ENCODE measurements at places on chromosomes 7 and 10.
A peak's percentile ranks its signal among the peaks of the same experiment; 100 is the strongest.

- no peak for DNase-seq
These were observed 292.5 kb upstream of the ZNF32 start for GRCh38 chr10:43940898-43941837.

GRCh38 chr10:118851062-118852035, 96.6 kb upstream of the CACUL1 start:
- DNase-seq = peak; percentile 26

DNA sequence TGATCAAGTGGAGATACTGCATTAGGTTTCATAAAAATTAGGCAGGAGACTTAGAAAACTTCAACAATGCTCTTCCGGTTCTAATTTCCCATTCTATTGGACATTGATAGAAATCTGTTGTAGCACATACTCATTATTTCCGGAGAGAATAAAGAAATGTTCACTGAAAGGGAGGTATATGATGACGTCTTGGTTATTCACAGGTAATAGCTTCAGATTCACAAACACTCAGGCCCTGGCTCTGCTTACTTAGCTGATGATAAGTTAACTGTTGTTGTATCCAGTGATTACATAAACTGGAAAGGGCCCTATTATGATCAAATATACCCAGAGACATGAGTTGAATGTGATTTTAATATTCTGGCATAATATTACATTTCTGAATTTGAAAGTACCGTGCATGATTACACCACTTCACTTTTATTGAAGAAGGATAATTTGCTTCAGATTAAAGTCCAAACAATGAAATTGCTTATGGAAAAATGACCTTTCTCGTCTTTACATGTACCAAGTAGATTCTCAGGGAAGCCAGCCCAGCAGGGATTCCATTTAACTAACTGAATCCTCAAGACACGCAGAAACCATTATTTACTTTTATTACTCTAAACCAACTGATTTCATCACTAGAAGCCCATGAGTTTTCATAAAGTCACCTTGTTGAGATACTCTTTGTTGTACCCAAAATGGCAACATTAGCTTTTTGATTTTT, 288.0 kb upstream of the PITRM1 start:
- DNase-seq = no peak

DNA sequence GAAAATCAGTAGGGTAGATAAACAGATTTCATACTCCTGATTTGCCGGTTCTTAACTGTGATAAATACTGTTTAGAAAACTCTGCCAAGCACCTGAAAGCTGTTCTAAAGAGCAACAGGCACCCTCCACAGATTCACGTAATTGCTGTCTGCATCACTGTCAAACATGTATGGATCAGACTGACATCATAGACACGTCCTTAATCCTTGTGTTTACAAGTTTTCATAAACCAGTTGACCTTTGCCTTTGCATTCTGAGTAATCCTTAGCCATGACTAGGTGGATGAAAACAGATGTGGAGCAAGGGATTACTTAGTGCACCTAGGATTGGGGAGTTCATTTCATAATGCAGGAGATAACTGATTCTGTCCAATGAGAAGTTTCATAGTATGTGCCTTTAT, 41.6 kb downstream of the SLC39A12 start:
- DNase-seq = no peak

GRCh38 chr10:49298983-49299815, at the start of gene C10orf71:
TSS of gene C10orf71 (plus strand) at chr10:49299170. CDS start at chr10:49322546, 23,376 bp downstream.
- DNase-seq = no peak

DNA sequence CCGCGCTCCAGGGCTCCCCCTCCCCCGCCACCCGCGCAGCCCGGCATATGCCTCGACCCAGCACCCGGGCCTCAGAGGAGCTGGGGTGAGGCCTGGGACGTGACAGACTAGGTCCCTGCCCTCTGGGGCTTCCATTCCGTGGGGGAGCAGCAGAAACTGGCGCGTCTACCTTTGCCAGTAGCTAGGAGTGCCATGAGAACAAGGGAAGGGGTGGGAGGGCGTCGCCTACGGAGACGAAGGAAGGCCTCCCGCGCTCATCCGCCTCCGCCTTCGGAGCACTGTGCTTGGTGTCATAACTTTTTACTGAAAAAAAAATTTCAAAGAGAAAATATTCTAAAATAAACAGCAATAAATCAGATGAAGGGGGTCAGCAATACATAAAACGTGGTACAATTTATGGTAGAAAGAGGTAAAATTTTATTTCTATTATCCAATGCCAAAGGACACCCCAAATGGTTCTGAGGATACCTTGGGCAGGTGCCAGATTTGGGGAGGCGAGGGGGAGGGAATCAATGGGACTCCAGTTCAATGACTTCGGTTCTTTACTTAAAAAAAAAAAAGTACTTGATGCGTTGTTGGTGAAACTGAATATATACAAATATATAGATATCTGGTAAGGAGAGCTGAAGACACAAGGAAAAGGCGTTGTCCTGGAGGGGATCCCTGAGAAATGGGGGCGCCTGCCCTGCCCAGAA, 35.1 kb upstream of the GRID1 start:
- peak; percentile 17 for DNase-seq

- peak; percentile 69 for DNase-seq
These were observed 739 bp upstream of the CCDC186 start for GRCh38 chr10:114174695-114175188.

- DNase-seq = no peak
These were observed 30.8 kb upstream of the C10orf67 start for GRCh38 chr10:23375366-23375765.

DNA sequence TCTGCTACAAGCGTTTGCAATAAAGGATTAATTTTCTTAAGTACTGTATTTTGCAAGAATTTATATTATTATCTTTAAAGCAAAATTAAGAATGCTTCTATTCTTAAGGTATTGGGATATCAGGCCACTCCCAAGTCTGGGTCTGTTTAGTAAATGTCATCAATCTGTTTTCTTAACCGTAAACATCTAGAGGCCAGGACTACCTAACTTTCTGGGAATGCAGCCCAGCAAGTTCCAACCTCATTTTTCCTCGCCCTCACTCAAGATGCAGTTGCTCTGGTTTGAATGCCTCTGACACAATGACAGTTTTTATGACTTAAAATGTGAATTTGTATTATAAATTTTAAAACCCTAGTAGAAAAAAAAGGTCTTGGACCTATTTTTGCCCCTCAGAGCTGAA, 143.5 kb downstream of the INHBA start:
- DNase-seq = no peak

DNA sequence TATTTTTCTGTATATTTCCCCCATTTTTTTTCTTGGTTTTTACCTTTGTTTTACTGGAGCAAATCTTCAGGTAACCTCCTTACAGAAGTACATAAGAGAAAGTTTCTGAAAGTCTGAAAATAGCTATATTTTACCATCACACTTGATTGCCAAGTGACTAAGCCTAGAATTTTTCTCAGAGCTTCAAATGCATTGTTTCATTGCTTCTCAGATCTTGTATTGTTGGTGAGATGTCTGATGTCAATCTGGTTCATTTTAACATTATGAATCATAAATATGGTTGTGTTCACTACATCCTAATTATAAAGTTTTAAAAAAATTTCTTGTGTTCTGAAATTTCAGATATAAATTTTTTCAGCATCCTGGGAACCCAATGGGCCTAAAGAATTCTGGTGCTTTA, 228.2 kb downstream of the AHR start:
- DNase-seq = no peak

DNA sequence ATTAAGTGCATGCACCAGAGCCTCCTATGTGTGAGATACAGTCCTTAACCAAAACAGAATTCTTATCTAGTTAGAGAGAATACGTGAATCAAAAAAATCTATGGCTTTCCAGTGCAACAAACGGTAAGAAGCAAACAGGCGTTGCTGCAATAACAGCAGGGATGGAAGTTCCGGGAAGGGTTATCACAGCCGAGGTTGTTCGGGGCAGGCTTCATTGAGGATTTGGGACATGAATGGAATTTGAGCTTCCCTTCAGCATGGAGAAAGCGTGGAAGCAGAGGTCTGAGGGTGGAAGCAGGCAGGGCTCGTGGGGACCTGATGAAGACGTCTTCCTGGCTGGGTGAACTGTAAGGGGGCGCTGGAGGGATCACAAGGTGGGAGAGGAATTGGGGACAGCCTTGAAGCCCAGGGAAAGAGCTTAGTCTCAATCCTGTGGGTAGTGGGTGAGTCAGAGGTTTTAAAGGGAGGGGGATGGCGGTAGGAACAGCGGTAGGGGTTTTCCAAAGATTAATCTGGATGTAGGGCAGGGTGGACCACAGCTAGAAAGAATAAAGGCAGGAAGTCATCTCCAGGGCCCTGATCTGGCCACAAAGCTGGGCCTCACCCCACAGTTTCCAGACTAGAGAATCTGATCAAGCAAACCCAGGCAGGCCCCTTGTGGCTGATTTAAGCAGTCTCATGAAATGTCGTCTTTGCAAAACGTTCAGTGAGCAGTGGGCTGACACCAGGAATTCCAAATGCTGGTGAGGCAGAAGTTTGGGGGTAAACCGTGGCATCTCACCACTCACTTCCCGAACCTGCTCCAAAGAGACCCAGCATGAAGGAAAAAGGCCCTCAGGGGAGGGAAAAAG, 65.1 kb downstream of the CALML3 start:
- DNase-seq = peak; percentile 4

- DNase-seq = no peak
These were observed 411.6 kb downstream of the PLXNA4 start for GRCh38 chr7:132164558-132165125.

GRCh38 chr7:109844362-109844761, 1246.6 kb upstream of the LRRN3 start:
- no peak for DNase-seq

GRCh38 chr10:71623098-71623985, 96.2 kb downstream of the C10orf105 start:
- DNase-seq = peak; percentile 44

DNA sequence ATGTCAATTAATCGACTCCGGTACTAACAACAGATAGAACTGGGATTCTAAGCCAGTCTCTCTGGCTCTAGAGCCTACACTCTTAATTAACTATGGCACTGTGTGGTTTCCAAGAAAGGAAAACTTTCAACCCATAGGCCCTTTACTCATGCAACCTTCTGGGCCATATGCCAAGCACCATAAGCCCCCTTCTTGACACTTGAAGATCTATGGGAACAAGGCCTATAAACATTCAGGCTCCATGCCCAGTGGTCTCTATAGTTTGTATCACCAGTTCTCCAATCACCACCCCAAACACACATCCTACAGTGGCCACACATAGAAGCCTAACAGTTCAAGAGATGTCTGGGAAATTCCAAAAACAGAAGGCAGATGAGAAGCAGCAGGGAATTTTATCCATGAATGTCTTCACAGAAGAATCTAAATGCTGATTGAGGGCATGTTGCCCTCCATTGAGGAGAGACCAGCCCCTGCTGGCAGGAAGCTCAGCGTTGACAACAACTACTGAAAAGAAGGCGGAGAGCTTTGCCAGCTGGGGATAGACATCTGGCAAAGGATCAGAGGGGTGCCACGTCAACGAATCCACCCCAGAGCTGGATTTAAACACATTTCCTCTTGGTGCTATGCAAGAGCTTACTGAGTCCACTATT, 64.4 kb downstream of the GRM3 start:
- no peak for DNase-seq

DNA sequence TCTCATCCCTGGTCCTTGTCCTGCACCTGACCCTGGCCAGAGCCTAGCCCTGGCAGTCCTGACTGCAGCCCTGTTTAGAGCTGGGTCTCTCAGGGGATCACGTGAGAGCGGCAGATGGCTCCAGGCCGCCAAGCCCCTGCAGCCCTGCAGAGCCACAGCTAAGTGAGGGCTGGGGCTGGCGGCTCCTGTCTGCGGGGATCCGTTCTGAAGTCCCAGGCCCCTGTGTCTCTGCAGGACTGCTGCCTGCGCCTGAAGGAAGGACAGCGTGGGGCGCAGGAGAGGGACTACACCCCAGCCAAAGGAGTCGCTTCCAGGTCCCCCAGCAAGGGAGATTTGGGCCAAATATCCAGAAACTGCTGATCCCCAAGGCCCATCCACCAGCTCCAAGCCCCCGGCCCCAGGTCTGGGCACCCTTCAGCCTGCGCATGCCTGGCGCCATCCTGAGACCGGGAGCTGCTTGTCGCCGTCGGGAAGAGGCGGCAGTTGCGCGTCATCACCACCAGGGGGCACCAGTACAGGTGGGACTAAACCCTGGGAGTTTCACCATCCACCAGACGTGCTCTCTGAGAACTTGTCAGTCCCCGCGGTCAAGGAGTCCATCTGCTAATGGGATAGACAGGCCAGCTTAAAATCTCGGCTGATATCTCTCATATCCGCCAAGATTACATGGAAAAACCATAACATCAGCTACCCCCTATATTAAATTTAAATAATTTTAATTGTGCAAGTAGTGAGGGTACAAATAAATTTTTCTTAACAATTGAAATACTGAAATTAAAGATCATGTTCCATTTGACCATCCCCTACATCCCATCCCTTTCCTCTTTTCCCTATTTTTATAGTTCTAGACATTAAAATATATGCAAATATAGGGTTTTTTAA, 25.1 kb upstream of the GHRHR start:
- peak; percentile 72 for DNase-seq

GRCh38 chr7:80929619-80930018, 10.8 kb upstream of the SEMA3C start:
- no peak for DNase-seq

DNA sequence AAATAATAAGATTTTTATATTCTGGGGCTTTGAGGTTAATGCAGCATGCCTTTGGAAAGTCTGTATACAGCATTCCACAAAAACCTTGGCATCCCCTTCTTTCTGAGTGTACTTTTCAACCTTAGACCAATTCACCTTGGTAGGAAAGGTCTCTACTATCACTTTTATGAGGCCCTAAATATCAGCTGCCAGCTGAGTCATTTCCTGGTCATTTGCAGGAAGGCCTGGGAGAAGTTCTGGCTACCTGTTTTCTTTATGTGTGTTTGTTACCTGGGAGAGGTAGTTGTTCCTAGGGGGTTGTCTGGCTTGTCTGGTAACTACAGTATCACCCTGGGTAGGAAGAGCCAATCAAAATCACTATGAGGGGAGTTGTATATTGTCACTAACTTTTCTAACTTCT, 4.1 kb downstream of the SPAM1 start:
- no peak for DNase-seq

DNA sequence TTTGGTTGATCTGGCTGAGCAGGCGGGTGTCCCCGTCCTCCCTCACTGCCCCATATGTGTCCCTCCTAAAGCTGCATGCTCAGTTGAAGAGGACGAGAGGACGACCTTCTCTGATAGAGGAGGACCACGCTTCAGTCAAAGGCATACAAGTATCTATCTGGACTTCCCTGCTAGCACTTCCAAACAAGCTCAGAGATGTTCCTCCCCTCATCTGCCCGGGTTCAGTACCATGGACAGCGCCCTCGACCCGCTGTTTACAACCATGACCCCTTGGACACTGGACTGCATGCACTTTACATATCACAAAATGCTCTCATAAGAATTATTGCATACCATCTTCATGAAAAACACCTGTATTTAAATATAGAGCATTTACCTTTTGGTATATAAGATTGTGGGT, 26.9 kb upstream of the TRIM56 start:
- DNase-seq = peak; percentile 63

DNA sequence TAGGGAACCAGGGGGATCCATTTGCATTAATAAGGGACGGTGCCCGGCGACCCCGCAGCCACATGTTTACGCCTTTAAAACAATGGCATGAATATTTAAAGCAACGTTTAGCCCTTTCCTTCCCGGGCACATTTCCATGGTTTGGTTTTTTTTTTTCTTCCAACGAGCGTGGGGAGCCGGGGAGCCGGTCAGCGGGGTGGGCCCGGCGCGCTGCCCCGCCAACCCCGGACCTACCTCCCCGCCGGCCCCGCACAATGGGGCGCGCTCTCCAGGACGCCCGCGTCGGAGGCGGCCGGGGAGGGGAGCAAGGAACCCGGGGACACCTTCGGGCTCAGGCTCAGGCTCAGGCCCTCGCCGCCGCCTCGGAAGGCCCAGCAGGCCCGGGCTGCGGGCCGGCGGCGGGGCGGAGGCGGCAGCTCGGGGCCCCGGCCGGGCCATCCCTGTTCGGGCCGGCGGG, 1.0 kb downstream of the SEPHS1 start:
- peak; percentile 78 for DNase-seq
